Stimulated activated CD4-positive, alpha-beta T cell treated with anti-CD3 and anti-CD28 coated beads, TNF-alpha, amount 100 ng/mL, for 4 hours (primary cell): ENCODE measurements at places on chromosomes 6 and 20.

- no peak for DNase-seq
These were observed 91.4 kb downstream of the CEBPB start for GRCh38 chr20:50281831-50282591.

GRCh38 chr6:24798740-24799540, at the start of gene ARMH2:
Gene ARMH2 (minus strand): TSS chr6:24798917. CDS start chr6:24798857, 60 bp downstream.
- no peak for DNase-seq

GRCh38 chr6:27168586-27169443, 78.7 kb upstream of the PRSS16 start:
- no peak for DNase-seq

DNA sequence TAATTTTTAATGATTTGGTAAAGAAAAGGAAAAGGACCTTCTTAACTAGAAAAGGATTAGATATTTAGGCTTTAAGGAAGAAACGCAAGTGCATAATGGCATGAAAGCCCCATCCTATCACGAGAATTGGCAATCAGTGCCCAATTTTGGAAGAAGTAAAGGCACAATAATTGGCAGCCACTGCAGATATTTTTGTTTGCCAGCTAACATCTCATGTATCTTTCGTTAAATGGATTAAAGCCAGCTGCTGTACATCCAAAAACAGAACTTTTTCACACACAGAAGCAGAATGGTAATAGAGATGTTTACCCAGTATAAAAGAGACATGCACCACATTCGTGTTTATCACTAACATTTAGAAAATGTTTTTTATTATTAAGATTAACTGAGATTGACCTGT, 180.3 kb downstream of the C6orf118 start:
- no peak for DNase-seq

DNA sequence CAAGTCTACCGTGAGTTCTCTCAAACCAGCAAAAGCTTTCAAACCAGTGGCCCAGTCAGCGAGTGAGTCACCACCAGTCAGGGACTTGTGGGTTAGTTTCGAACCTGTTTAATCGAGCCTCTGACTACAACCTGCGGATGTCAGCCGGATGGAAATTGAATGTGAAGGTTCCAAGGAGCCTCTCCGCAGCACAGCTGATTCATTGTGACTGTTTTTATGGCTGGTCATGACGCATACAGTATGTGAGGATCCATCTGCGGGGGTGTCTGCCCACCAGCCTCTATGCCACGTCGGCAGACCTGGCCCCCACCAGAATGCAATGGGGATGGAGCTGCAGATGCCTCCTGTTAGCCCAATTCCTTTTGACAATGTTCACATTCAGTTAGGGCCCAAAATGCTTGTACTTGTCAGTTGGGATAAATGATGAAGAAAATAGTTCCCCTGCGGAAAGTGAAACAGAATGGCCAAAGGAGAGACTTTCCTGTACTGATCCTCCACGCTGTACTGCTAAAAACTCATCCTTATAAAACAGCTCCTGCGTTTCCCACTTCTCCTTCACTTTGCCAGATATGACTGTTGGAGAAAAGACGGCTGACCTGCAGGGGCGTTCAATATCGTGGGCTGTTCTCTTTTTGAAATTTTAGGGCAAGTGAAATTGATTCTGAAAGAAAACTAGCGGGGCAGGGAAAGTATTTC, 206.6 kb downstream of the TFAP2B start:
- no peak for DNase-seq

GRCh38 chr6:28633445-28634215, 107.9 kb downstream of the GPX5 start:
- no peak for DNase-seq

GRCh38 chr20:25050501-25051350, 7.2 kb downstream of the ACSS1 start:
- DNase-seq = no peak

DNA sequence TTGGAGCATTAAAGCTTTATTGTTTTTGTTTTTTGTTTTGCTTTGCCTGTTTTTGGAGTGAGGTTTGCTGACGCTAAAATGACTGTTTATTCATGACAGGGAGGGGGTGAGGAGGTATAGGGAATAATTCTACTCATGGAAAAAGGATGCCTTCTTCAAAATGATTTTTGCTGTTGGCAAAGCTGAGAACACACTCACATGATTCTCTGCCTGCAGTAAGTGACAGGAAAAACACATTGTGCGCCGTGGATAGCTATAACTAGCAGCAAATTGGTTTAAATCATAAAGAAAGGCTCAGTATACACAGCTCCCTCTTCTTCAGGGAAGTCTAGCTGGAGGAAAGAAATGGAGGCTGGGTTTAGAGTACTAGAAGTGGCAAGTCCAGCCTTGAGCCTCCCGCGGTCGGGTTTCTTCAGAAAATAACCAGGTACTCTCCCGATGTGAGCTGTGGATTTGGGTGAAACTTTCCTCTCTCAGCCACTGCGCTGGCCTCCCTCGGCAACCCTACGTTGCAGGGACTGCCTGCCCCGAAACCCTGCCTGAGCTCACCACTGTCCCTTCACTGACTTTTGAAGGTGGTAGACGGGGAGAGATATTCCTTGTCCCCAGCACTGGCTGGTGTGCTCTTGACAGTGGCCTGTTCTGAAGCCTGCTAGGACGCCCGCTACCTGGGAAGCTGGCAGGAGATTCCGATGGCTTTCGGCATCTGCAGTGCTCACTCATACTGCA, 278.2 kb downstream of the NRN1 start:
- no peak for DNase-seq

DNA sequence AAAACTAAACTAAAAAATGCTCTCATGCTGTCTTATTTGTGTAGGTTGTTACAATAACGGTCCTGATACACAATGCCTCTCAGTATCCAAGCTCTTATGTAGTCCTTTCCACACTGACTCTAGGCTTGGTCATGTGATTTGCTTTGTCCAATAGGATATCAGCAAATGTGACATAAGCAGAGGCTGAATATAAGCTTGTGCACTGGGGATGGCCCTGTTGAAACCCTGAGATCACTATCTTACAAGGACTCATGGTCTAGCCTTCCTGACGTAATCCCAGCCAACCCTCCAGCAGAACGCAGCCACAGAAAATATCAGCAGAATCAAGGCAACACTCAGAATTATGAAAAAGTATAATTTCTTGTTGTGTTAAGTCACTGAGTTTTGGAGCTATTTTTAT, 145.1 kb upstream of the CCN2 start:
- DNase-seq = no peak

GRCh38 chr20:60313614-60314013, 355.4 kb downstream of the CDH26 start:
- no peak for DNase-seq

GRCh38 chr20:63124092-63124781, 91.7 kb downstream of the YTHDF1 start:
- DNase-seq = no peak

DNA sequence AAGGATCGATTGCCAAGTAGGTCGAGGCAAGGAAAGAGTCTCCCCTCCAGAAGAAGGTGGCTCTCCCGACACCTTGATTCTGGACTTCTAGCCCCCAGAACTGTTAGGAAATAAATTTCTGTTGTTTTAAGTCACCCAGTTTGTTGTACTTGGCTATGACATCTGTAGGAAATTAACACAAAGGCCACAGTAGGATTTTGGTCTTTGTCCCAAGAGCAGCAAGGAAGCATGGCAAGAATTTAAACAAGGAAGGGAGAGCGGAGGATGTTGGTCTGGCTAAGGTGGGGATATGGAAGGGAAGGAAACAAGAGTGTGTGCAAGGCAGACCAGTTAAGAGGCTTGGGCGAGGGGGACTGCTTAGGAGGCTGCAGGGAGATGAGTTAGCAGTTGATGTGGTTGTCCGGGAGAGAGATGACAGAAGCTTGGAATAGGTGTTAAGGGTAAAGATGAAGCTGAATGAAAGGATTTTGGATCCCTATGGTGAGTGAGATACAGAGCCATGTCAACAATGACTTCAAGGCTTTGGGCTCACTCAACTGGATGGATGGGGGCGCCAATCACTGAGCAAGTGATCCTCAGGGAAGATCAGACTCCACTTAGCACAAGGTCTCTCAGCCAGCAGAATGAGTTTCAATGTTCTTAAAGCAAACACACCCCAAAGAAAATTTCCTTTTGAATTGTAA, 140.5 kb upstream of the ZNF217 start:
- no peak for DNase-seq

- peak; percentile 79 for DNase-seq
These were observed 51.4 kb upstream of the SAYSD1 start for GRCh38 chr6:39166189-39166911.

- no peak for DNase-seq
These were observed 1.7 kb downstream of the JAG1 start for GRCh38 chr20:10671919-10672623.
